ENCODE measurements at places on chromosomes 7 and 10.

DNA sequence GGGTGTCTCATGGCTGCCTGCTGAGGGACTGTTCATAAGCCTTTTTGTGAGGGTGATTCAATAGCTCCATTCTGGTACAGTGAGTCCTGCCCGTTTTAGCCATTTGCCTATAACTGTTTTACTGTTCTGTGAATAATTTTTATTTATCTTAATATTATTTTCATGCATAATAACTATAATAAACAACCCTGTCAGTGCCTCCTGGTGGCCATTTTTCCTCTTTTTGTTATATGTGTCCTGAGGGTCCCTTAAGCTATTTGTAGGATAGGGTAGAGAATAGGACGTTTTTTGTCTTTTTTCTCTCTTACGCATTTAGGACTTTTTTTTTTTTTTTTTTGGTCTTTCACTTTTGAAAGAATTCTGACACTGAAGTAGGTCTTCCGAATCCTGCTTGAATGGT is 2.9 kb downstream of the C1QL3 start:
- DNase-seq: no peak

DNA sequence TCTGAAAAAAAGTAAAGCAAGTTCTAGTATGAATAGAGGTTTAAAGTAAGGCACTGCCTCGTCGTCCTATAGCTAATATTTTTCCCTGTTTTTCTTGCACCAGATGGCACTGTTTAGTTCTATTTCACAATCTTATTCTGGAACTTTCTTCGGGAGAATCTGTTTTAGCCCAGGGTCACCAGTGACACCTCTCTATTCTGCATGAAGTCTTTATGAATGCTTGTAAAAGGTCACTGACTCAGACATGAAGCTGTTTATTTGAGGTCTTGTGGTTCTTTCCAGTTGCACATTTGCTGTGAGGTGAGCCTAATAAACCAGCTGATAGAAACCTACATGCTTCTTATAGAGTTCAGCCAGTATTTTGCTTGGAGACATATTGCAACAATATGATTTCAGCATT is 444.3 kb downstream of the AUTS2 start:
- no peak for DNase-seq

- DNase-seq: no peak
Measured at GRCh38 chr10:70380350-70381135, 1.9 kb downstream of the LRRC20 start.

- no peak for DNase-seq
Measured at GRCh38 chr7:142964502-142965246, 2.5 kb upstream of the KEL start.

DNA sequence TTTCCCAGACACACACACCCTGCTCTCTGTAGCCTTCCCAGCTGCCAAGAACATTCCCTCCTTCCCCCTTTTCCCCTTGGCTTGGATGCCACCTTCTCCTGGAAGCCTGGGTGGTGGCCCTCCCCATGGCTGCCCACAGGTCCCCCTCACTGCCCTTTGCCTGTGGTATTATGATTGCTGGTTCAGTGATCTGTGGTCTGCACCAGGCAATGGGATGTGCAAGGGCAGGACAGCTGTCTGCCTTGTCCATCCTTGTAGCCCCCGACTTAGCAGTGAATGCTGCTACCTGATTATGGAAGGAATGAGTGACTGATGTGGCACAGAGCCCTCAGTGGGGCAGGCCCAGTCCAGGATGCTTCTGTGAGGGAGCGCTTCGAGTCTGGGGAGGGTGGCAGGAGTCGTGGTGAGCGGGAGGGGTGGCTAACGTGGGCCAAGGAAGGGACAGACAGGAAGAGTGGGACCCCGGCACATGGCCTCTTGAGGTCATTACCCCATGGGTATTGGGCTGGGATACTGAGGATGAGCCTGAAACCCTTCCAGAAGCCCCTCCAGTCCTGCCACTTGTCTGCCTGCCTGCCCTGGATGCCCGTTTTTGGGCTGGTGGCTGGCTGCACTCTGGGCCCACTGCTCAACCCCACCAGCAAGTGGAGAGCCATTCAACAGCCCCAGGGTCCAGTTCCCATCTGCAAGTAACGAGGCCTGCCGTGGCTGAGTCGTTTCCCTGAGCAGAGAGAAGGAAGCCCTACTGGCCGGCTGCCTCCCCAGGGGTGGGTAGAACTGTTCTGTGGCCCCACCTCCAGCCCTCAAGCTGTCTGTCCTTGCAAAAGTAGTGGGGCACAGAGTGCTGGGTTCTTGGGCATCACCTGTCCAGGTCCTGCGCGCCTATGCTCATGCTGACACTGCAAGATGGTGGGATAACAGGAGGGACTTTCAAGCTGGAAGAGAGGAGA is 8.8 kb downstream of the CHST3 start:
- no peak for DNase-seq

DNA sequence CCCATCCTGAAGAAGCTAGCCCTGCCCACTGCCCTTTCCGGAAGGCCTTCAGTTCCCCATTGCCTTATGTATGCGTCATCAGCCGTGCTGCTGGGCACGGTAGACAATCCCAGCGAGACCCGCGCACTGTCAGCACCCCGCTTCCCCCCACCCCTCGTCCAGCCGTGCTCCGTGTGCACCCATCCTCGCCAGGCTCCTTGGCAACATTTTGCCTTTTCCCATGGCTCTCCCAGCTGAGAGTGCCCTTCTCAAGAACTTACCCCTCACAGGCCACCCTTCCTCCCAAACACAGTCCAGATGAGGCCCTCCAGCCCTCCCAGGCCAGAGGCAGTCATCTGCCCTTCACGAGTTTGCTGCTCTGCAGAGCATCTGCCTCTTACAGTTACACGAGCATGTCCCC is 633.8 kb upstream of the FOXK1 start:
- no peak for DNase-seq

DNA sequence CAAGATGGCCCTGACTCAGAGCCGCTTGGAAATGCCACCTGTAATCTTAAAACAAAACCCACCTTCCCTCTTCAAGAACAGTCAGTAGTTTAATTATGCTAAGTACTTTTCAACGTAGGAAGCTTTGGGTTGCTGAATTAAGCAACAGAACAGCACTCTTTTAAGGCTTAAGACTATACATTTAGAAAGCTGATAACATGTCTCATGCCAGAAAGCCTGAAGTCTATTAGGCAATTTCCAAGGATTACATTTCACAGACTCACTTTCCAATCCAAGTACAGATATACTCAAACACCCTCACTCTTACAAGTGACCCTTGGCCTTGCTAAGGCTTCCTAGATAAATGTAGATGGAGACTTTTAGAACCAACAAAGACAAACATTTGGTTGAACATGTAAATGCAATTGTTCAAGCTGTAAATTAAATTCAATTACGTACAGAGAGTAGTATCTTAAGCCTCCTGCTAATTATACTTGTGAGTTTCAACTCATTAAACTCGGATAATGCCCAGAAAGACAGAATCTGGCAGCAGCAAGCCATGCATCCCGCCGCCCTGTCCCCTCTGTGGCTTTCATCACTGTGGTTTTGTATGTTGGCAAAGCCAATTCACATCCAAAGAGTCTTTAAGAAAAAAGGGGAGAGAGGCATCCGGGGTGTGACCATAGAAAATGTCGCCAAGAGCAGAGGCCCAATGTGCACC is 283.1 kb upstream of the NRP1 start:
- no peak for DNase-seq

DNA sequence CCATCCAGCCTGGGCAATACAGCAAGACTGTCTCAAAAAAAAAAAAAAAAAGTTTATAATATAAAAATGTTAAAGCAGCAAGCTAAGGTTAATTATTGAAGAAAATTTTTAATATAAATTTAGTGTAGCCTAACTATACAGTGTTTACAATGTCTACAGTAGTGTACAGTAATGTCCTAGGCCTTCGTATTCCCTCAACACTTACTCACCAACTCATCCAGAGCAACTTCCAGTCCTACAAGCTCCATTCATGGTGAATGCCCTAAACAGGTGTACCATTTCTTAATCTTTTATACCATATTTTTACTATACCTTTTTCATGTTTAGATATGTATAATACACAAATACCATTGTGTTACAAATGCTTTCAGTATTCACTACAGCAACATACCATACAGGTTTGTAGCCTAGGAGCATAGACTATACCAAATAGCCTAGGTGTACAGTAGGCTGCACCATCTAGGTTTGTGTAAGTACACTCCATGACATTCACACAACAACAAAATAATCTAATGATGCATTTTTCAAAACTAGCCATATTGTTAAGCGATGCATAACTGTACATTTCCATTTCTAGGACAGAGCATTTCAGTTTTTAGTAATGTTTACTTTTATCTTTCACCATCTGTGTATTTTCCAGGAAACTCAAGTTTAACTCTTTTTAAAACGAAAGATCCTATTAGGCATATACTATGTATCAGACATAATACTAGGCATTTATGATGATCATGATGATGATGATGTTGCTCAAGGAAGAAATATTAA is 43.3 kb downstream of the CNOT4 start:
- DNase-seq: no peak

- DNase-seq: no peak
Measured at GRCh38 chr7:102170393-102170970, 116.2 kb upstream of the SH2B2 start.

DNA sequence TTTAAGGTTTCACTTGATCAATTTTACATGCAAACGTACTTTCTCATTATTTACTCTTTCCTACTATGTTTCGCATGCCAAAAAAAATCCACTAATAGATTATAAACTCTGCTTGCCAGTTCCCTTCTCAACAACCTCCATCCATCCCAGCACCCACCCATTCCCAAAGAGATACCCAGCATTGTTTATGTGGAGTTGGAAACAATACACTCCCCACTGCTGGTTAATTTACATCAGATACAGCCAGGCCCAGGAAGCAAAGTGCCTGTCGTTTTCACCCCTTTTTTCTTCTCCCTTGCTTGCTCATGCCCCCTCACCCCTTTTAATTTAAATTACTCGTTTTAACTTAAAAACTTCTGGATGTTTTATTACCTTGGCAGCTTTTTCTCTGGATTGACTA is 59.9 kb downstream of the HIBADH start:
- DNase-seq: no peak

DNA sequence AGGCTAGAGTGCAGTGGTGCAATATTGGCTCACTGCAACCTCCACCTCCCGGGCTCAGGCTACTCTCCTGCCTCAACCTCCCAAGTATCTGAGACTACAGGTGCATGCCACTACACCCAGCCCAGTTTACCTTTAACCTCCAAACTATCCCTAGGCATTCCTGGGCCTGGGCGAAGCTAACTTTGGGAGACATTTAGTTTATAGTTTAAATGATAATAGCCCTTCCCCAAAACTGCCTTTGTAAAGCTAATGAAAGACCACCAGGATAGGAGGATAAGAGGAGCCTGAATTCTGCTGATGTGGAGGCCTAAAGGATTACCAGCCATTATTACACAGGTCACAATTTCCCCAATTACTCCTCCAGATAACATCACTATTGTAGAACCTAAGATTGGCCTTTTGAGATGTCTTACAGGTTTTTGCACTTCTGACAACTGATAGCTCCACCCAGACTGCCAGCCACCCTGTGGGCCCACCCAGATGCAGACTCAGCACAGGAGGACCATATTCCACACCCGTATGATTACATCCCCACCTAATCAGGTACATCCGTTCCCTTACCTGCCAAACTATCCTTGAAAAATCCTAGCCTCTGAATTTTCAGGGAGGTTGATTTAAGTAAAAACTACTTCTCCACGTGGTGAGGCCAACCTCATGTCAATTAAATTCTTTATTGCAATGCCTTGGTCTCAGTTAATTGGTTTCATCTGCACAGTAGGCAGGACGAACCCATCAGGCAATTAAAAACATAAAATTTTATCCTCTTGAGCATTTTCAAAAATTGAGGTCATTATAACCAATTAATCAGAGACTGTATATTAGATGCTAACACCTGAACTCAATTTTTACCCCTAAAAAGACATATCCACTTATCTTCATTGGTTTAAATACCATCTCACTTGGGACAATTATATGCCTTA is 62.3 kb upstream of the TMEM254 start:
- DNase-seq: no peak

DNA sequence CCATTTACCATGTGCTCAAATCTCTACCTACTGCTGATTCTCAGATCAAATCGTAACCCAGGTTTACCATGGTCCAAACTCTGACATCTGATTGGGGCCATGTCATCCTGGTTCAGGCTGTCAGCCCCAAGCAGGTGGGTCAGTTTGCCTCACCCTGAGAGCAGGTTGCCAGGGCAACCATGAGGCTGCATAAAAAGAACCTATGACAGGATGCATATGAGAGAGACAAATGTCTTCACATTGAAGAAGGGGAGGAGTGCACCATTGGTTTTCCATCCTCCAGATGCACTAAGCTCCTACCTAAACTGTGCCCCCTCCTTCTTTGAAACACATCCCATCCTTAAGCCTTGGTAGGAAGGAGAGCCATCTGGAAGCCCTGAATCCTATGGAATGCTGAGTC is 10.2 kb downstream of the PRSS1 start:
- DNase-seq: no peak

DNA sequence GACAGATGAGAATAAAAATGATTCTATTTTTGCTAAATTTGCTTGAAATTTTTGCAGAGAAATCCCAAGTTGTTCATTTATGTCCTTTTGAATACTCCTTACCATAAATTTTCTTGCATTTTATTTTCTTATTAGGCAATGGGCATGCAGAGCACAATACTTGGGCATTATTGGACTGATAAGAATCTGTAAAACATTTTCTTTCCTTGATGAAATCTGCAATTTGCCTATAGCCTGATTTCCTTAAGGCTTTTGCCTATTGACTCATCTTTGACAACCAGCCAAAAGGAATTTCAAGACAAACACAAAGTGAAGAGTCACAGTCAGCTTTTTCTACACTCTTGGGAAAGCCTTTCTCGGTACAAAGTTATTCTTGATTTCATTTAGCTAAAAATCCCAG is 30.5 kb upstream of the GNAT3 start:
- DNase-seq: no peak

GRCh38 chr10:11806706-11807105 is 16.4 kb upstream of the PROSER2 start:
- no peak for DNase-seq

GRCh38 chr7:142063551-142064442 is 47.7 kb upstream of the MGAM2 start:
- no peak for DNase-seq

- no peak for DNase-seq
Measured at GRCh38 chr10:46541017-46541661, 15.3 kb downstream of the GPRIN2 start.

DNA sequence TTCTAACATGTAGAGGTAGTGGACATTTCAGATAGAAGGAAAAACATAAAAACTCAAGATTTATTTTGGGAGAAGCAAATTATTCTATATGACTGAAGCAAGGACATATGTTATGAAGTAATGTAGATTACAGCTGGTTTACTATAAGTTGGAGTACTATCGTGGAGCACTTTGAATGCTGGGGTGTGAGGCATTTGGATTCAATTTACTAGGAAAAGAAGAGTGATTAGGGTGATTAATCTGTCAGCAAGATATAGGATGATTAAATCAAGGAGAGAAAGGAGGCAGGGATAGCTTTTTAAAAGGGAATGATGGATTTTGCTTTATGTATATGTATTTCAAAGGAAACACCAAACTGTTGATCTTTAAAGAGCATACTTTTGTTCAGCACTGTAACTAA is 318.4 kb upstream of the KAT6B start:
- no peak for DNase-seq

GRCh38 chr7:56033671-56034432 is 17.4 kb downstream of the PSPH start:
- peak; percentile 71 for DNase-seq

Measured in stimulated activated CD4-positive, alpha-beta T cell treated with anti-CD3 and anti-CD28 coated beads, Interleukin-4, amount 100 ng/mL, for 4 hours (primary cell).